ENCODE measurements at places on chromosomes 3 and 15. TPM values are rescaled to one million over a fixed set of nuclear protein-coding genes. Genes with fewer than 3 reads are reported as not detected.
A peak's percentile ranks its signal among the peaks of the same experiment; 100 is the strongest.

- peak overlapping the region; percentile 93 for H3K27ac ChIP-seq
- H3K36me3 ChIP-seq: no peaks in the 10 kb centered on the region
- peaks cover 18% of the 10 kb centered on the region for H3K4me1 ChIP-seq
- no peaks in the 10 kb centered on the region for H3K27me3 ChIP-seq
- H3K4me3 ChIP-seq: peak overlapping the region; percentile 84
Measured at GRCh38 chr15:96337365-96338023, 7.0 kb downstream of the NR2F2 start.

GRCh38 chr15:99167201-99167600, 62.3 kb downstream of the SYNM start:
- H3K27me3 ChIP-seq: no peaks in the 10 kb centered on the region
- no peak for DNase-seq
- H3K27ac ChIP-seq: peak overlapping the region; percentile 96
- H3K4me3 ChIP-seq: no peak overlapping the region
- no peaks in the 10 kb centered on the region for H3K4me1 ChIP-seq

DNA sequence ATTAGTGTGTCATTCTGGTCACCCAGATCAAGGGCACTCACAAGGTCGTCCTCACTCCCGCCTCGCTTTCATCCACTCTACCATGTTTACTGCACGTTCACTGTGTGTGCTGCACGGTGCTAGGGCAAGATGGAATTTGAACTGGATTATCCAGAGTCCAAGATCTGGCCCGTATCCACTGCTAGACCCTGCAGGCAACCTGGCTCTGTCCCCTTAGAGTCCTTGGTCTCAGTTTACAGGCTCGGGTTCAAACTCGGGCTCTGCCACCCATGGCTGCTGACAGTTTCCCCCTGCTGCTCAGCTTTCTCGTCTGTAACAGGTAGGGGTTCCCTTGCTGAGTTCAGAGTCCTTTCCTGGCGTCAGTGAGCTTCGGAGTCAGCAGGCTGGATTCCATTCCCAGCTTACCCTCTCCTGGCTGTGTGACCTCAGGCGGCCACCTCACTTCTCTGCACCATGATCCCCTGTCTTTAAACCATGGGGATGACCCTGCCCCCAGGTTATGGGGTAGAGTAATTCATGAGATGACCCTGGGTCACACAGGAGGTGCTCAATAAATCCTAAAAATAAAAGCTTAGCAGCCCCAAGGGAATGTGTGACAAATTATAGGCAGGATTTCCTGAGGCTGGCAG, 79.6 kb upstream of the SLC6A6 start:
- no peak overlapping the region for H3K4me3 ChIP-seq
- no peaks in the 10 kb centered on the region for H3K36me3 ChIP-seq
- no peaks in the 10 kb centered on the region for H3K27me3 ChIP-seq
- no peak overlapping the region for H3K27ac ChIP-seq

- H3K4me1 ChIP-seq: peaks cover 6% of the 10 kb centered on the region
- no peak overlapping the region for H3K27ac ChIP-seq
- no peaks in the 10 kb centered on the region for H3K27me3 ChIP-seq
- no peak for DNase-seq
- H3K4me3 ChIP-seq: no peak overlapping the region
Measured at GRCh38 chr3:126678693-126679317, 23.9 kb upstream of the TXNRD3 start.

DNA sequence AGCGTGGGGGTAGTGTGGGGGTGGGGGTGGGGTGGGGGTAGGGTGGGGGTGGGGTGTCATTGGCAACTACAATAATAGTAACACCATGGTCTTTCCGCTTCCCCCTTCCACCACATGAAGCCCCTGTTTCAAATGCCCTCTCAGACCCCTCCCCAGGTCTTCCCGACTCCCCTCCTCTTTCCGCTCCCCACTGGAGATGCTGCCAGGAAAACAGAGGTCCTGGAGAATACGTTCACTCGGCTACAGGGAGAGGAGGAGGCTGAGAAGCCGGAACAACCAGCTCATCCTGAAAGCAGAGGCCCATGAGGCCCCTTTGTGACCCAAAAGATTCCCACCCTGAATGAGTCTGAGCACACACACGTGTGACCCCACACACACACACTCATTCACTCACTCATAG, 75.4 kb downstream of the CPN2 start:
- H3K4me1 ChIP-seq: no peaks in the 10 kb centered on the region
- H3K36me3 ChIP-seq: no peaks in the 10 kb centered on the region
- DNase-seq: peak; percentile 58
- peak overlapping the region; percentile 89 for H3K27ac ChIP-seq
- no peak overlapping the region for H3K4me3 ChIP-seq
- no peaks in the 10 kb centered on the region for H3K27me3 ChIP-seq

- no peaks in the 10 kb centered on the region for H3K36me3 ChIP-seq
- no peaks in the 10 kb centered on the region for H3K4me1 ChIP-seq
- DNase-seq: no peak
- no peak overlapping the region for H3K4me3 ChIP-seq
- H3K27me3 ChIP-seq: no peaks in the 10 kb centered on the region
- H3K27ac ChIP-seq: peak overlapping the region; percentile 21
Measured at GRCh38 chr3:120272286-120272685, 12.7 kb downstream of the GPR156 start.

DNA sequence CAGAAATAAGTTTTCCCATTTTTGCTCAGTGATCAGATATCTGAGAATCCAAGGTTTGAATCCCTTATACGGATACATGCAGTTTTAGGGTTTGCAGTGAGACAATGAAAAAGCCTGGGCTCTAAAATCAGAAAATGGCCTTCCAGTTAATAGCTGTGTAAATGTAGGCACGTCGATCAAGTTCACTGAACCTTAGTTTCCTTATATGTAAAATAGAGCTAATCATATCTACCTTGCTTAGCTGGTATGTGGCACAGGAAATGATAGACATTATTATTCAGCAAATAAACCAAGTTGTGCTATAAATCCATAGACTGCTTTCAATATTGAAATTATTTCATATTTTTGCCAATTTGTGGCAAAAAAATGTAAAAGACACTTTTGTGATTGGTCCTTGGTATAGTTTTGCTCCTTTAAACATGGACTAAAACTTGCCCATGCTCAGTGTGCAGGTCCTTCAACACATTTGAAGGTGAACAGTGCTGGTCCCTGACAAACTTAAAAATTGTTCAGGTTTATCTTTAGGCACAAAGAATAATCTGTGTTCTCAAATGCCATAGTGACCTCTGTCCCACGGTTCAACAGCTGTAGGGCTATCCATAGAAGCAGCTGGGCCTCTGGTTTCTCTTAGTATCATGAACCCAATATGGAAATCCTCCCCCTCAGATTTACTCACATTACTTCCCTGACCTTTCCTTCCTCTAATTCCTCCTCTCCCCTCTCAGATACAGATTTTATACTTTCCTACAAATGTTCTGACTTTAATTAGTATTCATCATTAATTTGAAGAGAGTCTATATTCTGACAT, 51.0 kb downstream of the CCDC54 start:
- no peak for DNase-seq
- H3K4me3 ChIP-seq: no peak overlapping the region
- H3K36me3 ChIP-seq: no peaks in the 10 kb centered on the region

DNA sequence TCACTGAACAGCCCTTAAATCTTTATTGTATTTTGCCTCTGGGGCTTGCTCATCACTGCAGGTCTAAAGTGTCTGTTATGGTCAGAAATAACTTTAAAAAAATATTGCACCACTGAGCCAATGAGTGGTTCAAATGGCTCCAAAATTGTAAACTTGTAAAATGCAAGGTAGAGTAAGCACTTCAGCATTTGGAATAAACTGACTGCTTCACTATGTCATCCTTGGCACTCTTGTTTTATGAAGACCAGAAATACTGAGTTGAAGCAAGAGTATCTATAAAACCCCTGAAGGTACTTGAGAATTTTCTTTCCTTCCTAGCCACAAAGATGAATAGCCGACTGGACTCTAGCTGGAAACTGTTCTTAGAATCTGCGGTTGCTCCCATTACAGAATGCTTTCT, 390.3 kb upstream of the DPH6 start:
- no peaks in the 10 kb centered on the region for H3K36me3 ChIP-seq
- H3K4me1 ChIP-seq: no peaks in the 10 kb centered on the region
- no peak overlapping the region for H3K27ac ChIP-seq
- H3K4me3 ChIP-seq: no peak overlapping the region
- H3K27me3 ChIP-seq: no peaks in the 10 kb centered on the region
- no peak for DNase-seq

DNA sequence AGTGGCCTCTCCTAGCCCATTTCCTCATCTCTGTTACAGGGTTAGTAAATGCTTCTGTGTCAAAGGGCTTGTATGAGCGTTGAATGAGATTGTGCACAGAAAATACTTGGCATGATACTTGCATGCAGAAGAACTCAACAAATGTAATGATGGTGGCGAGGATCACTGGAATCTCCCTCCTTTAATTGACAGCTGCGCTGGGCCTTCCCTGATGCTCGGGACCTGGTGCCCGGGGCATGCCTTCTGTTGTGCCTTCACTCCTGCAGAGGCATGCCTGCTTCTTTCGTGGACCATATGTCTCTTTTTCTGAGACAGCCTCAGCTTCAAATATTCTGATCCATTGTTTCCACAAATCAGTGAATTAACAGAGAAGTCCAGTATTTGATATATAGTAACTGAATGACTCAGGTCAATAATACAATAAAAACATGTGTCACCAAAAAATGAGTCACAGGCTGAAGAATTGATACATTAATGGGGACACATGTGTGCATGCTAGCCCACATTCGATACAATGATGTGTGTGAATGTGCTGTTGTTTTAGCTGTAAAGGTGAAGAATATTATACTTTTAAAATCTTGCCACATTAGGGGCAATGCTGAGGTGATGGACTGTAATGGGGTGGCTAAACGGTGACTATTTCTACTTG, 243.3 kb upstream of the TBL1XR1 start:
- no peaks in the 10 kb centered on the region for H3K27me3 ChIP-seq
- DNase-seq: no peak
- no peaks in the 10 kb centered on the region for H3K36me3 ChIP-seq
- H3K4me3 ChIP-seq: no peak overlapping the region
- H3K4me1 ChIP-seq: no peaks in the 10 kb centered on the region

- no peaks in the 10 kb centered on the region for H3K4me1 ChIP-seq
- no peak overlapping the region for H3K27ac ChIP-seq
- DNase-seq: no peak
- no peaks in the 10 kb centered on the region for H3K36me3 ChIP-seq
- H3K4me3 ChIP-seq: no peak overlapping the region
- H3K27me3 ChIP-seq: no peaks in the 10 kb centered on the region
Measured at GRCh38 chr3:195755791-195756676, 35.3 kb downstream of the MUC20 start.

DNA sequence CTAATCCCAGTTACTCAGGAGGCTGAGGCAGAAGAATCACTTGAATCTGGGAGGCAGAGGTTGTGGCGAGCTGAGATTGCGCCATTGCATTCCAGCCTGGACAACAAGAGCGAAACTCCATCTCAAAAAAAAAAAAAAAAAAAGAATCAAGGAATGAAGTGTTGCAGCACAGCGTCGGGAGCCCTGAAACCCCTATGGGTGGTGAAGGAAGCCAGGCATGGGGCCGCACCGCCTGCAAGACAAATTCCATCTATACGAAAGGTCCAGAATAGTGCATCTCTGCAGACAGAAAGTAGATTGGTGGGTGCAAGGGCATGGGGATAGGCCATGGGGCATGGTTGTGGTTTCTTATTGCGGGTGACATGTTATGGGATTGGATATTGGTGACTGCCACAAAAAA, 98.6 kb upstream of the PRR20G start:
- H3K36me3 ChIP-seq: no peaks in the 10 kb centered on the region
- H3K4me3 ChIP-seq: no peak overlapping the region
- DNase-seq: no peak
- no peaks in the 10 kb centered on the region for H3K4me1 ChIP-seq
- H3K27ac ChIP-seq: no peak overlapping the region

DNA sequence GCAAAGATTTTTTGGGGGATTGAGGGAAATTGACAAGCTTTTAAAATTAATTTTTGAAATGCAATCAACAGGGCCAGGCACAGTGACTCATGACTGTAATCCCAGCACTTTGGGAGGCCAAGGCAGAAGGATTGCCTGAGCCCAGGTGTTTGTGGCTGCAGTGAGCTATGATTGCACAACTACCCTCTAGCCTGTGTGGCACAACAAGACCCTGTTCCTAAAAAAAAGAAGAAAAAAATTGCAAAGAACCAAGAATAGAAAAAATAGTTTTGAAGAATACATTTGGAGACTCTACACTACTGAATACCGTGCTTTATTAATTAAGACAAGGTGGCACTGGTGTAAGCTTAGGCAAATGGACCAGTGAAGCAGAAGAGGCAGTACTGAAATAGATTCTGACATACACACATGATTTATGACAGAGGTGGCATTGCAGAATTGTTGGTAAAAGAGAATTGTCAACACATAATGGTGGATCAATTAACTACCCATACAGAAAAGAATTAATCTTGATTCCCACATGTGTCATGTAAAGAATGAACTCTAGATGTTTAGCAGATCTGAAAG, 443.3 kb upstream of the ATP11B start:
- no peaks in the 10 kb centered on the region for H3K36me3 ChIP-seq
- no peaks in the 10 kb centered on the region for H3K27me3 ChIP-seq
- no peak for DNase-seq
- no peak overlapping the region for H3K27ac ChIP-seq

DNA sequence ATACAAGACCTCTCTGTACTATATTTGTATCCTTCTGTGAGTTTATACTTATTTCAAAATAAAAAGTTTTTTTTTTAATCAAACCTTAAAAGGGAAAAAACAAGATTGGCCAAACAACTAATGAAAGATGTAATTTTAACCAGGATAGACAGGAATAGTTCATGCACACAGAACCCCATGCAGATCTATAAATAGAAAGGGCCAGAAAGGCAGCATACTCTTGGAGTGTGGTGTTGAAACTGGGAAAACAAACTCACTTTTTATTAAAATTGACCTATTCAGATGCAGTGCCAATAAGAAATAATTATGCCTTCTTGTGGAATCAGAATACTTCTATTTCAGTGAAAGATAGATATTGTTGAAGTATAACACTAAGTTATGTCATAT, 204.6 kb downstream of the PLCL2 start:
- no peak for DNase-seq
- H3K4me3 ChIP-seq: no peak overlapping the region
- no peaks in the 10 kb centered on the region for H3K4me1 ChIP-seq
- H3K27me3 ChIP-seq: no peaks in the 10 kb centered on the region
- H3K27ac ChIP-seq: no peak overlapping the region
- H3K36me3 ChIP-seq: no peaks in the 10 kb centered on the region

- no peaks in the 10 kb centered on the region for H3K36me3 ChIP-seq
- H3K27me3 ChIP-seq: no peaks in the 10 kb centered on the region
- H3K27ac ChIP-seq: no peak overlapping the region
Measured at GRCh38 chr3:36095238-36095637, 285.1 kb upstream of the STAC start.

TF gene
- 5.8 TPM for total RNA-seq

IL17RD gene
- 18.9 TPM for total RNA-seq

PAQR5 gene
- total RNA-seq: not detected

GOLGA8Q gene
- 1.8 TPM for total RNA-seq

CELSR3 gene
- total RNA-seq: 0.33 TPM

SLC28A2 gene
- not detected for total RNA-seq

All from sigmoid colon (tissue), 7 donors.